Suprapubic skin (tissue), 4 donors: ENCODE measurements at places on chromosomes 1 and 21.

GRCh38 chr1:93732514-93732913, 50.9 kb upstream of the BCAR3 start:
- H3K27me3 ChIP-seq: no peaks in the 10 kb centered on the region
- H3K27ac ChIP-seq: no peak overlapping the region
- peaks cover 28% of the 10 kb centered on the region for H3K4me1 ChIP-seq
- no peak for DNase-seq
- H3K36me3 ChIP-seq: no peaks in the 10 kb centered on the region

- peaks cover 16% of the 10 kb centered on the region for H3K4me1 ChIP-seq
- no peak overlapping the region for H3K27ac ChIP-seq
- no peak for DNase-seq
- H3K27me3 ChIP-seq: no peaks in the 10 kb centered on the region
- H3K36me3 ChIP-seq: peaks cover 3% of the 10 kb centered on the region
- H3K4me3 ChIP-seq: no peak overlapping the region
These were observed 15.4 kb upstream of the ADAR start for GRCh38 chr1:154623358-154623757.

DNA sequence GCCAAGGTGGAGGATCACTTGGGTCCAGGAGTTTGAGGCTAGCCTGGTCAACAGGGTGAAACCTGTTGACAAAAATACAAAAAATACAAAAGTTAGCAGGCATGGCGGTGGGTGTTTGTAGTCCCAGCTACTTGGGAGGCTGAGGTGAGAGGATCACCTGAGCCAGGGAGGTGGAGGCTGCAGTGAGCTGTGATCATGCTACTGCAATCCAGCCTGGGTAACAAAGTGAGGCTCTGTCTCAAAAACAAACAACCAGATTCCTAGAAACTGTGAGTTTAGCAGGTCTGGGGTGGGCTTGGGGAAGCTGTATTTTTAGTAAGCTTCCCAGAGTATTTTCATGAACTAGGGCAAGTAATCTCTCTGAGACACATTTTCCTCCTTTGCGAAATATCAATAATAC, 5.2 kb upstream of the MYOM3 start:
- H3K27ac ChIP-seq: no peak overlapping the region
- no peak for DNase-seq
- H3K4me1 ChIP-seq: peaks cover 52% of the 10 kb centered on the region
- H3K36me3 ChIP-seq: no peaks in the 10 kb centered on the region
- H3K4me3 ChIP-seq: no peak overlapping the region

DNA sequence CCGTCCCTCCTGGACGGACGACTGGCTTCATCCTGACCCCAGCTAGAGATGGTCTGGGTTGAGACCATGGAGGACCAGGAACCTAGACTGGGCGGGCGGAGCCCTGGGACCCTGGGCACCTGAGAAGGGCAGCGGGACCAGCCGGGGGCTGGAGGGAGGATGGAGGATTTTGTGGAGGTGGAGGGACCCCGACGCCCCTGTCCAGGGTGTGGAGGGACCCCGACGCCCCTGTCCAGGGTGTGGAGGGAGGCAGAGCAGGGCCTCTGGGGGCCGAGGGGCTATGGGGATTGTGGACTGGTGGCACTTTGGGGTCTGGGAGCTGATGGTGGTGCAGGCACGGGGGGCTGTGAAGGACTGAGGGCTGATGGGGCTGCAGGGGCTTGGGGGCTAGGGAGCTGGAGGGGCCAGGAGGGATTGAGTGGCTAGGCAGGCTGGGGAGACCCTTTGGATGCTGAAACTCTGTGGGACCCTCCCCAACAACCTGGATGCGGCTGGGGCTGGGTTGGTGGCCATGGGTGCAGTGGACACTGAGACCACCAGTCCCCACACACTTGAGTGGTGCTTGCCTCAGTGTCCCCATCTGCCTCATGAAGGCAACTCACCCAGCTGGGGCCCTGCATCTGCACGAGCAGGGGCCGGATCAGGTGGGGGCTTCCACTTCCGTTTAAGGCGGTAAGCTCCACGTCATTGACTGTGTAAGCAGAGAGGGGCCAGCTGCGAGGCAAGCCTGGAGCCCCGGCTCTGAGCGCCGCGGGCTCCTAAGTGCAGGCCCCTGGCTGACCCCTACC, 7.4 kb downstream of the GJC2 start:
- no peak overlapping the region for H3K27ac ChIP-seq
- H3K27me3 ChIP-seq: no peaks in the 10 kb centered on the region
- peak; percentile 61 for DNase-seq
- H3K36me3 ChIP-seq: no peaks in the 10 kb centered on the region
- H3K4me1 ChIP-seq: peaks cover 45% of the 10 kb centered on the region

GRCh38 chr1:107975851-107976250, 10.9 kb upstream of the VAV3 start:
- no peak overlapping the region for H3K4me3 ChIP-seq
- H3K4me1 ChIP-seq: no peaks in the 10 kb centered on the region
- H3K27ac ChIP-seq: no peak overlapping the region
- DNase-seq: no peak

GRCh38 chr21:23858878-23859277, 1748.4 kb downstream of the MRPL39 start:
- H3K27me3 ChIP-seq: no peaks in the 10 kb centered on the region
- no peaks in the 10 kb centered on the region for H3K36me3 ChIP-seq
- no peak overlapping the region for H3K4me3 ChIP-seq
- no peak overlapping the region for H3K27ac ChIP-seq

- no peak overlapping the region for H3K4me3 ChIP-seq
- H3K36me3 ChIP-seq: no peaks in the 10 kb centered on the region
- H3K27me3 ChIP-seq: no peaks in the 10 kb centered on the region
- DNase-seq: no peak
These were observed 142.9 kb upstream of the COL6A1 start for GRCh38 chr21:45838634-45839033.

DNA sequence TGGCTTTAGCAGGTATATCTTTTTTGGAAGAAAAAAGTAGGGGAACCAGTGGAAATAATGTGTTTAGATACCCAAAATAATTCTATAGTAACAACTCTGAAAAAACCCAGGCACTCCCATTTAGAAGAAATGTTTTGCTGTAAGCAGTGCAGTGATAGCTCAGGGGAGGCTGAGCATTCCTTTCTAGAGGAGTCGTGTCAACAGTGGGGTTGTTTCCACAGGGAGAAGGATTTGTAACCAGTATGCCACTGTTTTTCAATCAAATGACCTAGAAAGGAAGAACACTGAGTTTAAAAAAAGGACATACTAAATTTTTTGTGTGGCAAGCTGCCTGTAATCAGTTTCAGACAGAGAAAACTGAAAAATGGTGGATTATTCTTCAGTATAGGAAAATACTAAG, 2.4 kb downstream of the PGD start:
- H3K4me3 ChIP-seq: no peak overlapping the region
- no peak for DNase-seq
- peaks cover 41% of the 10 kb centered on the region for H3K36me3 ChIP-seq
- H3K4me1 ChIP-seq: peaks cover 26% of the 10 kb centered on the region
- H3K27ac ChIP-seq: no peak overlapping the region

GRCh38 chr21:45439161-45439872, 34.4 kb downstream of the COL18A1 start:
- peaks cover 33% of the 10 kb centered on the region for H3K4me1 ChIP-seq
- peak overlapping the region; percentile 43 for H3K4me3 ChIP-seq
- peak; percentile 88 for DNase-seq
- no peaks in the 10 kb centered on the region for H3K27me3 ChIP-seq
- H3K36me3 ChIP-seq: no peaks in the 10 kb centered on the region
- H3K27ac ChIP-seq: peak overlapping the region; percentile 68

DNA sequence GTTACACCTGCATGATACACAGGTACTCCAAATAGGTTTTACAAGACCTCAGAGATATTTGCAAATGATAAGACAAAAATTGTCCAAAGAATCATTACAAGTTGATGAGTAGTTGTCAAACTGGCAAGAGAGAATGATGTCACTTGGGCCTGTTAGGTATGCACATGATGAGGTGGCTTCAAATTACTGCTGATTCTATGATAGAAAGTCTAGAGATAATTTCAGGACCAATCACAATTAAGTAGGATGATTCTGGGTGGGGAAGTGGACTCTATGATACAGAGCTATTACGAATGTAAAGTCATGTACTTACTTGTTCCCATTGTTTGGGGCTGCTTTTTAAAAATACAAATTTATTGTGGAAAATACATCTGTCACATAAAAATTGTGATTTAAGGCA, 5.2 kb upstream of the SPRR1B start:
- H3K4me3 ChIP-seq: no peak overlapping the region
- no peaks in the 10 kb centered on the region for H3K27me3 ChIP-seq
- H3K27ac ChIP-seq: no peak overlapping the region
- no peaks in the 10 kb centered on the region for H3K4me1 ChIP-seq
- H3K36me3 ChIP-seq: no peaks in the 10 kb centered on the region

DNA sequence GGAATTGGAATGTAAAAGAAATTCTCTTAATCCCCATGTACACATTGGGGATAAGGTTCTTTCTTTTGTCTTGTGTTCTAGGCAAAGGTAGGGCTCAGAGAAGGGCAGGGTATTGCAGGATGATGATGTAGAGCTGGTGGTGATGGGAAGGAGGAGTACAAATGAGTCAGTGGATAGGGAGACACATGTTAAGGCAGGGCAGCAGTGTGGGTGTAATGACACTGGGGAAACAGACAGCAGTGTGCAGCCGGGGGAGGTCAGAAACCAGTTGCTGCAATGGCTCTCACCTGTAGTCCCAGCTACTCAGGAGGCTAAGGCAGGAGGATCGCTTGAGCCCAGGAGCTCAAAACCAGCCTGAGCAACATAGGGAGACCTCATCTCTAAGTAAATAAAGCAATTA, 5.1 kb downstream of the NLRP3 start:
- H3K4me1 ChIP-seq: no peaks in the 10 kb centered on the region
- no peaks in the 10 kb centered on the region for H3K36me3 ChIP-seq
- no peaks in the 10 kb centered on the region for H3K27me3 ChIP-seq
- H3K27ac ChIP-seq: no peak overlapping the region

- no peaks in the 10 kb centered on the region for H3K36me3 ChIP-seq
- no peaks in the 10 kb centered on the region for H3K4me1 ChIP-seq
- no peak for DNase-seq
- no peak overlapping the region for H3K4me3 ChIP-seq
These were observed 48.4 kb upstream of the ZNF326 start for GRCh38 chr1:89946532-89946931.

GRCh38 chr1:30668024-30668423, 55.4 kb downstream of the MATN1 start:
- H3K36me3 ChIP-seq: no peaks in the 10 kb centered on the region
- no peak overlapping the region for H3K27ac ChIP-seq
- no peaks in the 10 kb centered on the region for H3K27me3 ChIP-seq
- peak; percentile 57 for DNase-seq

GRCh38 chr1:165903672-165904071, 76.3 kb downstream of the UCK2 start:
- no peak overlapping the region for H3K27ac ChIP-seq
- H3K4me3 ChIP-seq: no peak overlapping the region
- no peak for DNase-seq
- H3K4me1 ChIP-seq: peaks cover 39% of the 10 kb centered on the region
- H3K36me3 ChIP-seq: peaks cover 27% of the 10 kb centered on the region

- no peaks in the 10 kb centered on the region for H3K27me3 ChIP-seq
- H3K27ac ChIP-seq: no peak overlapping the region
- DNase-seq: no peak
- H3K4me1 ChIP-seq: no peaks in the 10 kb centered on the region
- no peaks in the 10 kb centered on the region for H3K36me3 ChIP-seq
These were observed 606.5 kb upstream of the ADGRL4 start for GRCh38 chr1:79613046-79613445.

- no peak for DNase-seq
- peaks cover 11% of the 10 kb centered on the region for H3K4me1 ChIP-seq
- H3K27ac ChIP-seq: no peak overlapping the region
- no peaks in the 10 kb centered on the region for H3K36me3 ChIP-seq
- no peaks in the 10 kb centered on the region for H3K27me3 ChIP-seq
These were observed 53.9 kb downstream of the MORN1 start for GRCh38 chr1:2337501-2337900.

DNA sequence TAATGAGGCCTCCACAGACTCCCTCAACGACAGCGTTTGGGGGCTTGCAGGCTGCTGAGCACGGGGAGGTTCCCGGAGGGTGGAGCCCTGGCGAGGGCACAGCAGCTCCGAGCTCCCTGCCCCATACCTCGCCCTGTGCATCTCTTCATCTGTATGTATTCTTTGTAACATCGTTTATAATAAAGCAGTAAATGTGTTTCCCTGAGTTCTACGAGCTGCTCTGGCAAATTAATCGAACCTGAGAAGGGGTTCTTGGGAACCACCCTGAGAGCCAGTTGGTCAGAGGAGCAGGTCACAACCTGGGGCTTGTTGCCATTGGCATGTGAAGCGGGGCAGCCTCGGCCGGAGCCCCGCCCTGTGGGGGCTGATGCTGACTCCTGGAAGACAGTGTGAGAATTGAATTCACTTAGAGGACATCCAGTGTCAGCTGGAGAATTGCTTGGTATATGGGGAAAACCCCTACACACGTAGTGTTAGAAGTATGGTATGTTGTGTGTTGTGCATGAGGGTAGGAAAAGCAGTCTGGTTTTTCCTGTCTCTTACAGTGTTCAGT, 11.5 kb downstream of the SLC37A1 start:
- peak; percentile 74 for DNase-seq
- H3K27ac ChIP-seq: peak overlapping the region; percentile 77
- peaks cover 14% of the 10 kb centered on the region for H3K4me1 ChIP-seq
- H3K36me3 ChIP-seq: no peaks in the 10 kb centered on the region
- H3K4me3 ChIP-seq: peak overlapping the region; percentile 24
- H3K27me3 ChIP-seq: no peaks in the 10 kb centered on the region

DNA sequence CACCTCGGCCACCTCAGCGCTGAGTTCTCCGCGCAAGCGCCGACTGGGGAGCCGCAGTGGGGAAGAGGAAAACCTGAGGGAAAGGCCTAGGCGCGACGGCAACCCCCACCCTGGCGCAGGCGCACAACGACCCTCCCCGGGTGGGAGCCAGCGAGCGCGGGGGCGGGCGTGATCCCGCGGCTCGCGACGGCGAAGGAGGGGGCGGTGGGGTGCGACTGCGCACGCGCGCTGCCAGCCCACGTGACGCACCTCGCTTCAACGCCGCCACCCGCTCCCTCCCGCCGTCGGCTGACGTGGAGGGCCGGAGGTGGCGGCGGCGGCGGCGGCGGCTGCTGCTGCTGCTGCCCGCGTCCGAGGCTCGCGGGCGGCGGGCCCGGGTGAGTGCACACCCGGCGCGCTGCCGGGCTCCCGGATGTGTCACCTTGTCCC, at the start of the genes PIGP and TTC3:
PIGP (minus strand) TSS at position 84 of the 429 bp plus-strand sequence. CDS start 556 bp downstream, outside the sequence.
TTC3 (plus strand) TSS at position 267 of the 429 bp plus-strand sequence. CDS start 14,004 bp downstream, outside the sequence.
- peak within 1 kb of the TSS; percentile 100 for H3K27ac ChIP-seq
- peak within 1 kb of the TSS; percentile 94 for H3K4me3 ChIP-seq
- no peaks in the 10 kb centered on the region for H3K27me3 ChIP-seq
- peaks cover 29% of the 10 kb centered on the region for H3K4me1 ChIP-seq
